DMS53 (cell line): ENCODE measurements at places on chromosomes 13 and 19.
A peak's percentile ranks its signal among the peaks of the same experiment; 100 is the strongest.

DNA sequence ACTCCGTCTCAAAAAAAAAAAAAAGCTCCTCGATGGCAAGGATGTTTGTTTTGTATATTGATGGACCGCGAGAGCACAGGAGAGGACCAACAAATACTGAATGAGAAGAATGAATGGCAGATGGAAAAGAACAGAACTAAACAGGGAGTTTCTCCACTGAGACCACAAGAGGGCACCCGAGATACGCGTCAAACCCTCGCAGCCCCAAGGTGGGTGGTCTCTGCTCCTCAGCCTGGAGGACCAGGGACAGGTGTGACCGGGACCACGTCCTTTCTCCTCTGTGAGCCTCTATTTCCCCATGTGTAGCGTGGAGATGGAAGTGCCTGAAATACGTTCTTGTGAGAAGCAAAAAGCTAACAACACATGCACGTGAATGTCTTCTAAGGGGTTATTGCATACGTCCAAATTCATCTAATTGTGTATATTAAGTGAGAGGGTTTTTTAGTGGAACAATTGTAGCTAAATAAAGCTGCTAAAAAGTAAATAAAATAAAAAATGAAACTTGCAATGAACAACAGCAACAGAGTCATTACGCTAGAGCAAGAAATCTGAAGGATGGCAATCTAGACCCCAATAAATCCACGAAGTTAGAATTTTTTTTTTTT is 8.3 kb upstream of the CDC42EP5 start:
- DNase-seq = peak; percentile 68

- DNase-seq = no peak
Measured at GRCh38 chr19:30668521-30669155, 296.5 kb downstream of the ZNF536 start.

GRCh38 chr13:42740753-42741152 is 40.6 kb upstream of the FAM216B start:
- DNase-seq = peak; percentile 78

GRCh38 chr19:28289295-28290063 is 923.5 kb downstream of the UQCRFS1 start:
- no peak for DNase-seq

DNA sequence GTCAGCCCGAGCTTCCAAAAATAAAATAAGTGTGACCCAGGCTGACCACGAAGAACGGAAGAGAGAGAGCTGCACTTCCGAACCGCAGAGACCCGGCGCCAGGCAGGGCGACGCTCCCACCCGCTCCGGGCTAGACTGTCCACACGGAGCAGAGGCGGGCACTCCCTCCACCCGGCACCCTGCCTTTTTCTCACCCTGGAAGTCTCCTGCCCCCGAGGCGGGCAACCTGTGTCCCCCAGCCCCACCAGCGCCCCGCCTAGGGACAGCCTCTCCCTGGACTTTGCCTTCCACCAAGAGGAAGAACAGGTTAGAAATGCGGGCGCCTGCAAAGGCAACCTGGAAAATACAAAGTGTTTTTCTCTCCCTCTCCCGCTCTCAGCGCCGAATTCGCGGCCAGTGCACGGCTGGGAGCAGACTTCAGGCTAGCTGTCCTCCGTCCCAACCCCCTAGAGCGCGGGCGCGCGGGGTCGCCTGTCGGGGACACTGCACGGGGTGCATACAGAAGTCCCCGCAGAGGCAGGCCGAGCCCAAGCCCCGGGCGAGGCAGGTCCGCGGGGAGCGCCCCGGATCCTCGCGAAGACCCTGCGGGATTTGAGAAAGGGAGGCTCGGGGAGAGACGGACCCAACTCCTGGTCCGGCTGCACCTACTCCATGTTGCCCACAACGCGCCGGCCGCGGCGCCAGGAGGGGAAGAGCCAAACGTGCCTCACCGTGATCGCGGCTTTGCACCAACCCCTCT is 845 bp downstream of the SPRY2 start:
- DNase-seq = peak; percentile 56

DNA sequence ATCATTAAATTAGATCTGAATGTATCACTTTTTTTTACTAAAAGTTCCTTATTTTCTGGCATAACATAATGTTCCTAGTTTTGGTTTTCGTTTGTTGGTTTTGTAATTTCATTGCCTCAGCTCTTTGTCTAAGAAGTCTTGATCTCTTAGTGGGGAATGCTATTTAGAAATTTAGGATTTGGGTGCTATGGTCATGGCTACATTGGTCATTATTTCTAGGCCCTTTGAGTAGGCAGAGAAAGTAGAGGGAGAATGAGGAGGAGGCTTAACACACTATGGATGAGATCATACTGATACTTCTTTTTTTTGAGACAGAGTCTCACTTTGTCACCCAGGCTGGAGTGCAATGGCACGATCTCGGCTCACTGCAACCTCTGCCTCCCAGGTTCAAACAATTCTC is 41.8 kb downstream of the PIBF1 start:
- DNase-seq = no peak

GRCh38 chr19:48928164-48929025 is 5.1 kb upstream of the DHDH start:
- peak; percentile 36 for DNase-seq

GRCh38 chr19:47379381-47379938 is 30.3 kb downstream of the DHX34 start:
- no peak for DNase-seq

DNA sequence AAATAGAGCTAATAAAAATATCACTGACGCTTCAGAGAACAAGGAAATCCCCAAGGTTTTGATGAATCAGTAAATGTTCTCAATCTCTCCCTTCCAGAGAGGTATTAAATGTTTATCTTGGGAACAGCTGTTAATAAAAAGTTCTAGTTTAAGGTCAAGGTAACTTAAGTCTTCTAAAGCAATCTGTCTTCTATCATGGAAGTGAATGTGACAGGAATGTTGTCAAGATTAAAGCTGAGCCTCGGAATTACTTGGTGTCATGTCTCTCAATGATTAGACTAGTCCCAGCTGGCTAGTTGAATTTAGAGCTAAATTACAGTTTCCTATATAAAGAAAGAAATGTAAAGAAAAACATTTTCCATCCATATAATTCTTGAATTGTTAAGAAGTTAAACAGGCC is 23.4 kb downstream of the ESD start:
- no peak for DNase-seq

DNA sequence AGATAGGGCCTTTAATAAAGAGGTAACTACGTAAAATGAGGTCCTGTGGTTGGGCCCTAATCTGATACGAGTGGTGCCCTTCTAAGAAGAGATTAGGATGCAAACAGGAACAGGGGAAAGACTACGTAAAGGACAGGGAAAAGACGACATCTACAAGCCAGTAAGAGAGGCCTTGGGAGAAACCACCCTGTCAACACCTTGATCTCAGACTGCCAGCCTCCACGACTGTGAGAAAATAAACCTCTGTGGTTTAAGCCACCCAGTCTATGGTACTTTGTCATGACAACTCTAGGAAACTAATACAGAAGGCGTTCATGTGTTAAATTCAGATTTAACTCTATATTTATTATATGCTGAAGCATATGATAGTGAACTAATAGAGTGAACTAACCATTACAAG is 566.3 kb downstream of the UQCRFS1 start:
- no peak for DNase-seq

- peak; percentile 23 for DNase-seq
Measured at GRCh38 chr19:41649827-41650226, 23.0 kb upstream of the CEACAM4 start.

GRCh38 chr13:77416666-77417212 is 89.8 kb upstream of the MYCBP2 start:
- DNase-seq = no peak

DNA sequence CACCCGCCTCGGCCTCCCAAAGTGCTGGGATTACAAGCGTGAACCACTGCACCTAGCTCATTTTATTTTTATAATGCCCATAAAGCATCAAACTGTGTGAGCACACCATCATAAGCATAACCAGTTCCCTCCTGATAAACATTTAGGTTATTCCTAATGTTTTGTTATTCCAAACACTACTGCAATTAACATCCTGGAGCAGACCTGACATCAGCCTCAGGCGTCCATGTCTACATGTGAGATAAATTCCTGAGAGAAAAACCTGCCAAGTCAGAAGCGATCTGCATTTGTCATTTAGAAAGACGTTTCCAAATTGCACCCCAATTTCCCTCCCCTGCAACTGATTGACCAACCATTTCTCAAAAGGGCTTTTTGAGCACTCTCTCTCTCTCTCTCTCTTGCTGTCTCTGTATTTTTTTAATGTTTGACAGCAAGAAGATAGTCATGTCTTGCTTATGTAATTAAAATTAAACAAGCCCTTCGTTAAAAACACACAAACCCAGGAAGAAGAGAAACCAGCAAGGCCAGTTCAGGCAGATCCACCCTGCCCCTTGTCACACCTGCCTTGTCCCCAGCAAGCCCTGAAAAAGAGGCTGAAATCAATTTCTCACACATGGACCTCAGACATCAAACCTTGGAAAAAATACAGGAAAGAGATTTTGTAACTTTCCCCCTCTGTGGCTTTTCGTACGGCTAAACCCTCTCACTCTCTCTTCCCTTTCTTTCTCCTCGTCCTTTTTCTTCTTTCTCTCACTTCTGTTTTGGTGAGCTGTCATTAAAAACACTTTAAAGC is 9.9 kb downstream of the LYPD3 start:
- DNase-seq = peak; percentile 34

GRCh38 chr13:109868578-109869311 is 82.4 kb upstream of the IRS2 start:
- DNase-seq = peak; percentile 73

- peak; percentile 27 for DNase-seq
Measured at GRCh38 chr19:37867831-37868230, 38.6 kb downstream of the WDR87 start.

GRCh38 chr19:44737238-44738071 is 11.1 kb upstream of the BCL3 start:
- DNase-seq = no peak
